ENCODE measurements at places on chromosomes 5 and 9.

GRCh38 chr5:139823757-139824355 is 28.2 kb downstream of the PSD2 start:
- no peak for DNase-seq

GRCh38 chr5:178751286-178751685 is 20.8 kb upstream of the ZNF354A start:
- DNase-seq = no peak

DNA sequence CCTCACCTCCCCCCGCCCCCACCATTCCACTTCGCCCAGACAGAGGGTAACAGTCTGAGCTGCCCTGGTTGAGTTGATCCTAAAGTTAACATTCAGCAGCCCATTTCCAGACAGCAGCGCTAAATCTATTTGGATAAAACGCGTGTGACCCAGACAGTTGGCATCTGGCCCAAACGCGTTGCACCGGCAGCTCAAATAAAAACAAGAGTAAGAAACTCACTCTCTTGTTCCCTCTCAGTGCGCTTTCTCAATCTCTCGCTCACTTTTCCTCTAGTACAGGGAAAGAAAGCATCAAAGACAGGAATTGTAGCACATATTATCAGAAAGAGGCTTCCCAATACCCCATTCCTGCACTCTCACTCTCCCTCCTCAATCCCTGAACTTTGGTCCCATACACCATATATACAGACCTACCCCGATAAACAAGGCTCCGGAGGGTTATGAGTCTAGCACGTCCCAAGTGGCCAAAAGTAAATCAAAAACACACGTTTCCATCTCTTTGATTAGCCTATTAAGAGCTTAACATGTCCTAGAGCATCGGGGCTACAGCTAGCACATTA is 1.3 kb downstream of the ADAMTS6 start:
- peak; percentile 63 for DNase-seq

DNA sequence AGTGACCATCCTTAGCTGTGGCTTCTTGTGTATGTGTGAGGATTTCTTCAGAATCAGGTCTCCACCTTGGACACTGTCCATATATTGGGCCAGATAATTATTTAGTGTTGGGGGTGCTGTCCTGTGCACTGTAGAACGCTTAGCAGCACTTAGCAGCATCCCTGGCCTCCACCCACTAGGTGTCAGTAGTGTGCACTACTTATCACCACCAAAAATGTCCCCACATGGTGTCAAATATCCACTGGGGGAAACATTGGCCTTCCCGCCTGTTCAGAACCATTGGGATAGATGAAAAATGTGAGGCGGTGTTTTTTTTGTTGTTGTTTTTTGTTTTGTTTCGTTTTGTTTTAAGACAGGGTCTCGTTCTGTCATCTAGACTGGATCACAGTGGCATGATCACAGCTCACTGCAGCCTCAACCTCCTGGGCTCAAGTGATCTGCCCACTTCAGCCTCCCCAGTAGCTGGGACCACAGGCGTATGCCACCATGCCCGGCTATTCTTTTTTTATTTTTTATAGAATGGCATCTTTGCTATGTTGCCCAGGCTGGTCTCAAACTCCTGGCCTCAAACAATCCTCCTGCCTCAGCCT is 67.7 kb downstream of the TENT4A start:
- DNase-seq = no peak

DNA sequence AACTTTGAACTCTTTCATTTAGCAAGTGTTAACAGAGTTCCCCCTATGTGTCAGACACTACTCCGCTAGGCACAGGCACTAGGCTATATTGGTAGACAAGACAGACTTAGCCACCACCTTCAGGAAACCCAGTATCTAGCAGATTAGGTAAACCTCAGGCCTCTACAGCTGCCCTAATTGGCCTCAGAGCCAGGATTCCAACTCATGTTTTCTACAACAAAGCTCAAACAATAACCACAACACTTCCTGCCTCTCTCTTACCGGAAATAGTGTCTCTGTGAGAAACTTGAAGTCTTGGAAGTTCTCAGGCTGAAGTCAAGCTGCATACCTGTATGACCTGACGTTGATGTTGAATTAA is 116.6 kb upstream of the SLC44A1 start:
- DNase-seq = peak; percentile 40

DNA sequence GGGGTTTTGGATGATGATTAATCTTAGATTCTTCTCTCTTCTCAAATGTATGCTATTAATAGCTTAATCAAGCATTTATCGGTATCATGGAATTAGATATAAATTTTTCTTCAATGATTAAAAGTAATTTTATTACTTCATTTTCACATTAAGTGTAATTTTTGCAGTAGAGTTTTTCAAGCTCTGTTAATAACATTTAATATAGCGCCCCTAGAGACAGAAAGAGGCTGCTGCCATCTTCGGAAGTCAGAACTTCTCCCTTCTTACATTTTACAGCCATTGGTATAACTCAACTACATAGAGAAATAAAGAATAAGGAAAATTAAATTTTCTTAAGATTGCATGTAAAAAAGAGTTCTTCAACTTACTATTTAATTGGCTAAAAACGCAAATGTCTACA is 540.3 kb downstream of the GABRG2 start:
- no peak for DNase-seq

All from CD8-positive, alpha-beta T cell (primary cell).